ENCODE measurements at places on chromosomes 11 and 22.

DNA sequence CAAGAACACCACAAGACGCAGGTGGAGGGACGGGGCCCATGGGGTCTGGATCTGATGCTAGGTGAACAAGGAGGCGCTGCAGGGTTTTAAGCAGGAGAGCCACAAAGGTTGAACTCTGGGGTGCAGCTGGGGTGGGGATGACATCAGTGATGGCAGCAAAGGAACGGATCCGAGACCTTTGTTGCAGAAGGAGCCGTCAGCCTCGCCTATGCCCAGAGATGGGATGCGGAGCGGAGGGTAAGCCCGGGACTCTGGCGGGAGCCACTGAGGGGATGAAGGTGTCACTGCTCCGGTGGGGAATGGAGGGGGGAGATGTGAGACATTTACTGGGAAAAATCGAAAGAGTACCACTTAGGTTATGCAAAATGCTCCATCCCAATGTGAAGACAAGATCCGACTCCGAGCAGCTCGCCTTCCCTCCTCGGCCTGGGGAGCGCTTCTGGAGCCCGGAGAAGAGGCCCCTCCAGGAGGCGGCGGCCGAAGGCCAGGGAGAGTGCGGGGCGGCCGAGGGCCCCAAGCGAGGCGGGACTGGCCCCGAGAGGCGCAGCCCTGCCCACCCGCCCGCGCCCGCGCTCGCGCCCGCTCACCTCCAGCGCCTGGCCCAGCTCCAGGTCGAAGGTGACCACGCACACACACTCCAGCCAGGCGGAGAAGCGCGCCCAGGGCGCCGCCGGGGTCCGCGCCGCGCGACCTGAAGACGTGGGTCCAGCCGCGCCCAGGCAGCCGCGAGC is 422 bp downstream of the DENND6B start:
- DNase-seq: no peak

- DNase-seq: no peak
Measured at GRCh38 chr22:31247726-31248125, 35.6 kb downstream of the LIMK2 start.

DNA sequence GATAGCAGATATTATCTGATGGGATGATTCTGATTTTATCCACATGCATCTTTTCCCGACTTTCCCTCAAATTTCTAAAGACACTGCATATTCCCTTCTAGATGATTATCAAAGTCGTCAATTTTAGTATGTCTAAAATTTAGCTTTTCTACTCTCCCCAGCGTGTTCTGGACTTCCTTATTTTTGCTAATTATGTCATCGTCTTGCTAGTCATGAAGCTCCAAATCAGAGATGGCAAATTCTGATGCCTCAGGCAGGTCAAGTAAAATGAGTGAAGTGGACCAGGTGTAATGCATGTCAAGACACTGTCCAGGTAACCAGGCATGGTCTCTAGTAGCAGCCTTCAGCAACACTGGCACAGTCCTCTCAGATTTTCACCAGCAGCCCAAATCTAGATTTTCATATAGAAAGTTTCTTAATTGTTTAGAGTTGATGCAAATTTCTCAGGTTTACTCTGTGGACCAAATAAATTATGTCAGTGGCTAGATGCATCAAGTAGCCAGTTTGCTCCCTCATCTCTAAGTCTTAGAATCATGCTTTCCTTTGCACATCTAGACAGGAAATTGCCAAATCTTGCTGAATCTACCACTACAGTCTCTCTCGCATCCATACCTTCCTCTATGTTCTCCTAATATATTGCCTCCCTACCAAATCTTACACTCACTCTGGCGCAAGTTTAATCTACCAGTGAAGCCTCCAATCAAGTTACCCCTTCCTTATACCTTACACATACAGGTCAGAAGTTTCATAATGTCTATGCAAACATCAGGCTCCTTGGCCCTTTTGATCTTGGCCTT is 10.6 kb downstream of the HSD17B12 start:
- no peak for DNase-seq

- no peak for DNase-seq
Measured at GRCh38 chr22:42785706-42786499, 65.2 kb upstream of the A4GALT start.

GRCh38 chr11:134276396-134277182 is 410 bp downstream of the GLB1L3 start:
- peak; percentile 39 for DNase-seq

GRCh38 chr22:43343670-43344519 is 723 bp upstream of the SCUBE1 start:
- DNase-seq: no peak

- no peak for DNase-seq
Measured at GRCh38 chr11:69463181-69463994, 18.1 kb upstream of the LINC01488 start.

DNA sequence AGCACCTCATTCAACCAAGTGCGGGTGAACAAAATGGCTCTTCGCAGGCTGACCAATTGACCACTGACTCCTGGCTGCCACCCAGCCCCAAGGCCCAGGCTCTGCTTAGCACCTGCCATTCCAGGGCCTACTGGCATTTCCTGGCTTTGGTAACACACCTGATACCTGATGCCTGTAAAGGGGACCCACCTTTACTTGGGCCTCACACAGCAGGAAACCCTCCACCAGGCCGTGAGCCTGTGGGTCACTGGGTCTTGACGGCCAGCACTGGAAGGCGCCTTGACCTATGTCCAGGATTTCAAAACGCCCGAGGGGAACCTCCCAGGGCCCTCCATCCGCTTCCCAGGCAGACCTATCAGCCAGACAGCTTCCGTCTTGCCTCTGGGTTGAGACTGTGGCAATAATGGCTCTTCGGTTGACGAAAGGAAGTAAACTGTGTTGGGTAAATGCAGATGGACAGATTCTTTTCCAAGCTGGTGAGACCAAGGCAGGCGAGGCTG is 16.8 kb upstream of the TMEM184B start:
- no peak for DNase-seq

GRCh38 chr11:11293798-11294550 is 59.1 kb downstream of the CSNK2A3 start:
- DNase-seq: no peak

DNA sequence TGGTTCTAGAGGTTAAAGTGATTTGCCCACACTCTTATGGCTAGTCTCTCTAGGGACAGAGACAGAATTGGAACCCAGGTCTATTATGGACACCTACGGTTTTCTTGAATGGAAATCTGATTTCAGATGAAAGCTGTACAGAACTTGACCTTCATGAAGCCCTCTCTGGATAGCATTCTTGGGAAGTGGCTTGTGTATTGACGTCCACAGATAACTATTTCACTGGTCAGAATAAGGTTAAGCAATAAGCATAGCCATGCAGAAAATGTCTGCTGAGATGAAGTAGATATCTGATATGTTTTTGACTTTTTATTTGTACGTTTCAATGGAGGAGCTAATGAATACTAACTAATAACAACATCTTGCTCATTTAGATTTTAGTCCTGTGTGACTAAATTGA is 1.1 kb downstream of the TLCD5 start:
- no peak for DNase-seq

DNA sequence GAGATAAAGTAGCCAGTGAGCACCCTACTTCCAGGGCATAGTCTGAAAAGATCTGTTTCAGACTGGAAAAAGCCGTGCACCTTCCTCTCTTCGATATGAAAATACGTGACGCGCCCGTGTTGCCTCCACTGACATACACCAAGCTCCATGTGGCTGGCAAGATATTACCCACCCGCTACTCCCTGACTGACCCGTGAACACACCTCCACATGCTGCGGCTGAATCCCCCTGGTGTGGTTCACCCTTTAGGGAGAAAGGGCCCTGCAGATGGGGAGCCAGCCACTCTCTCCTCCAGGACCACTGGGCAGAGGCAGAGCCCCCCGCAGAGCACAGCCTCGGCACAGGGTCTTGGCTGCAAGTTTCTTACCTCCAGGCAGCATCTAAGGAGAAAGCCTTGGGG is 245.0 kb downstream of the BRD1 start:
- DNase-seq: no peak

- peak; percentile 63 for DNase-seq
Measured at GRCh38 chr22:39622881-39623367, 52.4 kb downstream of the CACNA1I start.

DNA sequence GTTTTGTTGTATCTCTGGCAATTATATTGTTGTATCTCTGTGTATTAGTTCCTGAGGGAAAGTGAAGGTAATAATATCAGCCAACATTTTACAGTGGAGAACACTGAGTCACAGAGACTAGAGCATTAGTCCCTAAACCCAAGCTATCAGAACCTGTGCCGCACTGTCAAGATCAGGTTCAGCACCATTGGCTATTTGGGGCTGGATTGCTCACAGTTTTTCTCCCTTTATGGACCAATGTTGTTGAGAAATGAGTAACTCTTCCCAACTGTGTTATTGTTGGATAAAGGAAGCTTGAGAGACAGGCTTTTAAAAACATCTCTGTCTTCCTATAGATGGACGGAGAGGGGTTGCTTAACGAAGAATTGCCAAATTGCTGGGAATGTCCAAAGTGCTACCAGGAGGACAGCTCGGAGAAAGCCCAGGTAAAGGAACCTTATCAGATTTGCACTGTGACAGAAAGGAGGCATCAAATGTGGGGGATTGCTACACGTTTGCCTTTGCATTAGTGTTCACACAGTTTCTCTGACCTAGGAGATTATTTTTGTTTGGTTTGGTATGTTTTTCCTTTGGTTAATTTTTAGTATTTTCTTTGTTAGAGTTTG is 18.2 kb upstream of the GRK2 start:
- DNase-seq: no peak

- no peak for DNase-seq
Measured at GRCh38 chr11:48014917-48015316, 34.6 kb downstream of the PTPRJ start.

GRCh38 chr22:47059076-47059475 is 296.6 kb downstream of the TBC1D22A start:
- DNase-seq: no peak

DNA sequence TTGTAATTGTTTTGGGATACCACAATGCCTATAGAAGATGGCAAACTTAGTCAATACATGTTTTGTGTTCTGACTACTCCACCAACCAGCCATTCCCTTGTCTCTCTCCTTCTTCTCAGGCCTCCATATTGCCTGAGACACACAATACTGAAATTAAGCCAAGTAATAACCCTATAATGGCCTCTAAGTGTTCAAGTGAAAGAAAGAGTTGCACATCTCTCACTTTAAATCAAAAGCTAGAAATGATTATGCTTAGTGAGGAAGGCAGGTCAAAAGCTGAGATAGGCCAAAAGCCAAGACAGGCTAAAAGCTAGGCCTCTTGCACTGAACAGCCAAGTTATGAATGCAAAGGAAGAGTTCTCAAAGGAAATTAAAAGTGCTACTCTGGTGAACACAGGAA is 318.7 kb downstream of the TTC28 start:
- DNase-seq: peak; percentile 69

DNA sequence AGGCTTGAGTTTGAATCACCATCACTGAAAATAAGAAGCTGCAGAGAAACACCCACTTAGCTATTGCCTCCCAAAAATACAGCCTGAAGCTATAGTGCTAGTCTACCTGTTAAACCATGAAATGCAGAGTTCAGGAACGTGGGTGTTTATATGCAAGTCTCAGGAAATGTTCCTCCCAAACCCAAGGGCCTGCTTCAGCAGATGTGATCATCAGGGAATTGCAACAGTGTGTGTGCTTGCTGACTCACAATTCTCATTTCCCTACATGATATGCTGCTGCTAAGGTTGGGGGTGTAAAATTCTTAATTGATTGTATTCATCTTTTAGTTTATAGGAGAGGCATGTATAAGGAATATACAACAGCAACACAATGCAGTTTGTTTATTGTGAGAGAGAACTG is 49.6 kb downstream of the NUP98 start:
- no peak for DNase-seq

GRCh38 chr11:44094260-44094868 is 1.1 kb upstream of the EXT2 start:
- DNase-seq: peak; percentile 86

GRCh38 chr22:29821291-29822016 is 16.6 kb downstream of the ASCC2 start:
- peak; percentile 90 for DNase-seq

GRCh38 chr22:27401321-27401720 is 400.2 kb downstream of the MN1 start:
- no peak for DNase-seq

- no peak for DNase-seq
Measured at GRCh38 chr11:65903715-65904114, 3.5 kb upstream of the FOSL1 start.

DNA sequence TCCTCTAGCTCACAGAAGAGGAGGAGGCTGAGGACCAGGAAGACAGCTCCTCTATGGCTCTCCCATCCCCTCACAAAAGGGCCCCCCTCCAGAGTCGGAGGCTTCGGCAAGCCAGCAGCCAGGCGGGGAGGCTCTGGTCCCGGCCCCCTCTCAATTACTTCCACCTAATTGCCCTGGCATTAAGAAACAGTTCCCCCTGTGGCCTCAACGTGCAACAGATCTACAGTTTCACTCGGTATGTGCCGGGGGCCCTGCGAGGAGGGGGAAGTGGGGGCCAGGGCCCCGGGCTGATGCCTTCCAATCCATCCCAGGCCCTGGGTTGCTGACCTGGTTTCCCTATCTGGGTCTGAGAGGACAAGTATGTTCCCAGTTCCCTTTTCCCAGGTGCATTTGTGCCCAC is 7.9 kb downstream of the FOXR1 start:
- no peak for DNase-seq

- no peak for DNase-seq
Measured at GRCh38 chr11:59145534-59145933, 2.9 kb downstream of the FAM111A start.

GRCh38 chr11:111331711-111332479 is 33.5 kb downstream of the POU2AF3 start:
- no peak for DNase-seq

DNA sequence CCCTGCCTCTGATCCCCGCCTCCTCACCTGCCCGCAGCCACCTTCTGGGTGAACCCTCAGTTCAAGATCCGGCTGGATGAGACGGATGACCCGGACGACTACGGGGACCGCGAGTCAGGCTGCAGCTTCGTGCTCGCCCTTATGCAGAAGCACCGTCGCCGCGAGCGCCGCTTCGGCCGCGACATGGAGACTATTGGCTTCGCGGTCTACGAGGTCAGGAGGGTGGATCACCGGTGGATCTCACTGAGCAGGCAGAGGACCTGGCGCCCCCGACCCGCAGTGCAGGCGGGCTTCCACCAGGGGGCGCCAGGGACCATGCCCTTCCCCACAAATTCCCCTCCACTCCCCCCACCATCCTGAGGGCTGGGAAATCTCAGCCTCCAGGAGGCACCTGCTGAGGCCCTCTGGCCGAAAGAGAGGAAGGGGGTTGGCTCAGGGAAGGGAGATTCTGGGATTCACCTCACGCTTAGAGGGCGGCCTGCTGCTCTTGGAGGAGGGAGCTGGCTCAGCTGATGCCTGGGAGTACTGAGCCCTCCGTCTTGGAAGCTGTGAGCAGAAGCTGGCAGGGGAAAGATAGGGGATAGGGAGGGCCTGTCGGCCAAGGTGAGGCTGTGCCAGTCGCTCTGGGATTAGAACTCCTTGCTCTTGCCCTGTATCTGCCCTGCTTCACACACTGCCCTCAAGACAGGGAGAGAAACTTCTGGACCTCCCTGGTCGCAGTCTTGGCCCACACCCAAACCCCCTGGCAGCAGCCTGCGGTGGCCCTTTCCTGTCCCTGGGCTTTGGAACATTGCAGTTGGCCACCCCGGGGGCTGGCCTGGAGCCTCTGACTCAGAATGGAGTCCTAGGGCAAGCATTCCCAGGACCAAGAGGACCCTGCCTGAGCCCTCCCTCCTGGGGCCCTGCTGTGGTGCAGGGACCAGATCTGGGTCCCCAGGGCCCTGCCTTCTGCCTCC is 23.2 kb downstream of the CAPN1 start:
- DNase-seq: peak; percentile 52

- peak; percentile 23 for DNase-seq
Measured at GRCh38 chr22:17119481-17120202, 1.5 kb downstream of the TMEM121B start.

Data from activated CD4-positive, alpha-beta T cell treated with anti-CD3 and anti-CD28 coated beads, Interleukin-10, Interleukin-2, amounts not matched to agents 100 ng/mL and 50 ng/mL, durations not matched to agents 16 hours and 8 hours (primary cell).